ENCODE measurements at places on chromosomes 1 and 21.
A peak's percentile ranks its signal among the peaks of the same experiment; 100 is the strongest.

GRCh38 chr21:26185446-26185845 is 14.9 kb upstream of the APP start:
- no peak for DNase-seq

DNA sequence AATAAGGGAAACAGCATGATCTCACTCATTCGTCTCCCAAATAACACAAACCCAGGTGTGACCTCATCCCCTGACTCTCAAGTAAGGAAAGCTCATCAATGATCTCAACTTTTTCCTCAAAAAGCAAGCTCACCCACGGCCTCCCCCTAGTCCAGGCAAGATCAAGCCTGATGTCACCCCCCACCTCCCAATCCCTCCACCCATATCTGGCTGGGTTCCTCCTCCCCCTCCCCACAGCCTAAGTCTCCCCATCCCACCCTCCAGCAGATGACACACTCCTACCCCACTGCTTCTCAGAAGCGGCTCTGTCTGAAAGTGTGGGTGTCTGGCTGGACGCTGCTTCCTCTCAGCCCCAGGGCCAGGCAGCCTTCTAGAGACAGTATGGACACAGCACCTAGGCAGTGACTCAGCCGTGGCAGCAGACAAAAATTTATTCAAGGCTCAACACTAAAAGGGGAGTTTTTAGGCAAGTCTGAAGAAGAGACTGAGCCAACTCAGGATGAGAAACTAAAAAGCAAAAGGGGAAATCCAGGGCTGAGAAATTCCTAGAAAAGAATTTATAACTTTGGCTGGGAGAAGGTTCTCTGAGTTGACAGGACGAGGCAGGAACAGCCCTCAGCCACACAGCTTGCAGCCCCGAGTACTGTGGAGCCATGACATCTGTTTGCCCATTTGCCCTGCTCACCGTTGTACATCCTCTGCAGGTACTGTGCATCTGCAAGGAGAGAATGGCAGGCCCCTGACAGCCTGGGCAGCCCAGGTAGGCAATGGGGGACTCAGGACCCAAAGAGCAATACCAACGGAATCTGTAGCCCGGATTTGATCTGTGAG is 81.6 kb upstream of the LRRC8D start:
- DNase-seq = no peak

GRCh38 chr1:155961937-155962336 is 16.4 kb downstream of the ARHGEF2 start:
- peak; percentile 94 for DNase-seq

DNA sequence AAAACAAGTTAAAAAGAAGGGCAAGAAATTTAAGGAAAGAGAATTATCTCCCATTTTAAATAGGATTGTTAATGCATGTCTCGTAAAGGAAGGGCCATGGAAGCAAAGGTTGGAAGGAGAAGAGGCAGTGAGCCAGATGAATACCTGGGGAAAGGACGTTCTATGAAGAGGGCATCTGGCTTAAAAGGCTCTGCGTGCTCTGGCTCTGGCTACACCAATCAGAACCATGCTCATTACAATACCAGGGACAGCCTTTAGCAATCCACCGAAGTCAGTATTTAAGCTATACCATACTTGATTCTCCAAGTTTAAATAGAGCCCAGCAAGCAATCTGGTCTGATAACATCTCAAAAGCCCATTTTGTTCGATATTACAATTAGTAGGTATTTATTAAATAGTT is 58.5 kb upstream of the C1orf87 start:
- no peak for DNase-seq

DNA sequence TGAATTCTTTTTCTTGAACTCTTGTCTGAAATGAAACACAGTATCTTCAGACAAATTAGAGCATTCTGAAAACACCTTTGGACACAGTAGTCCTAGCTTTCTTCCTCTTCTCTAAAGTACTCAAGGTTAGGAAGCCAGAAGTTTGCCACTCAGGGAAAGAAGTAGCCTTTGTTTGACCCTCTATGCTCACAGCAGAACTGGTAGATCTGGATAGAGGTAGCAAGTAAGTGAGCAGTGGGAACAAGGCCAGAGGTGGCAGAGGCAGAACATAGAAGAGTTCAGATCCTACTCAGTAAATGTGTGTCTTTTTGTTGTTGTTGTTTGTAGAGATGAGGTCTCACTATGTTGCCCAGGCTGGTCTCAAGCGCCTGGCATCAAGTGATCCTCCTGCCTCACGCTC is 7.4 kb upstream of the PIGR start:
- DNase-seq = no peak

- DNase-seq = peak; percentile 53
These were observed 156.5 kb downstream of the HLX start for GRCh38 chr1:221035662-221036153.

GRCh38 chr1:221832151-221832550 is 90.3 kb upstream of the DUSP10 start:
- no peak for DNase-seq

DNA sequence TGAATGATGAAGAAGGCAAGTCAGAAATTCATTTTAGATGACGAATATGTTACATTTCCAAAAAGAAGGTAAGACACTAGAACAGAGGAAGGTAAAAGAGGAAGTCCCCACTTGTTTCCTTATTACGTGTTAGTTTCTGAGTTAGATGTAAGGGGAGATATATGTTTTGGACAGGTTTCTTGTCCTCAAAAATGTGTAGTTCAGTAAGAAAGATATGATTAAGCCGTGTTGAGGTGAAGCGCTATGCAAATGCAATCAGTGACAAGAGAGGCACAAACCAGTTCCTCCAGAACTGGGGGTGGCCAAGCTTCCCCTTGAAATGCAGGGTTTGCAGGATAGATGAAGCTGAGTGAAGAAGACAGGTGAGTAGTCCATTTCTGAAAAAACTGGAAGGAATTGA is 293.3 kb upstream of the RUNX1 start:
- no peak for DNase-seq

GRCh38 chr1:88210103-88210787 is 473.8 kb upstream of the PKN2 start:
- DNase-seq = no peak

- peak; percentile 2 for DNase-seq
These were observed 514 bp downstream of the AGL start for GRCh38 chr1:99850459-99851291.

DNA sequence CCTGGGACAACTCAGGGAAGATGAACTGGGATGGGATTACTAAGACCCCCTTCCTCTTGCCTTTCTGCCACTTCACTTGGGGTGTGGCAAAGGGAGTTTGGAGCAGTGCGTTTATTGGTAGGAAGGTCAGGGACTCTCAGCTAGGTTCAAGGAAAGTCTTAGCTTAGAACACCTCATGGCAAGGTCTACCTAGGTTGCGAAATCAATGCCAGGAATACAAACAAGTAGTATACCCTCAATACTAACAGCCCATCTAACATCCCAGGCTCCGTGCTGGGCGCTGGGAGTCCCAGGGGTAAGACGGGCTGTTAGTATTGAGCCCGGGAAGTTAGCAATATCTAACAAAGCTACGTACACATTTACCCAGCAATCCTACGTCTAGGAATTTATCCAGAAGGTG is 4.7 kb downstream of the ATP2B4 start:
- DNase-seq = no peak

DNA sequence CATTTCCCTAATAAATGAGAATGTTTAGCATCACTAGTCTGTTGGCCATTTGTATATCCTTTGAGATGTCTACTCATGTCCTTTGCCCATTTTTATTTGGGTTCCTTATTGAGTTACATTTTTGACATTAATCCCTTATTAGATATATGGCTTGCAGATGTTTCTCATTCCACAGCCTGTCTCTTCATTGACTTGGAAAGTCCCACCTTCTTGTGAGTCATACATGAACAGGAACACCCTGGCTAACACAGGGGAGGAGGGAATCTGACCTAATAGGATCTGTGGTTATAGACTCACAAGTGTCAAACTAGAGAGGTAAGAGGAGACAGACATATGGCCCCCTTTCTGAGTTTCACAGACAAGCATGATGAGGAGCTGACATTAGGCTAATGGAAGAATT is 11.5 kb downstream of the ZP4 start:
- DNase-seq = peak; percentile 23

GRCh38 chr1:33814166-33814565 is 49.7 kb upstream of the HMGB4 start:
- DNase-seq = peak; percentile 48

GRCh38 chr21:16309250-16309971 is 579.6 kb downstream of the USP25 start:
- DNase-seq = no peak

DNA sequence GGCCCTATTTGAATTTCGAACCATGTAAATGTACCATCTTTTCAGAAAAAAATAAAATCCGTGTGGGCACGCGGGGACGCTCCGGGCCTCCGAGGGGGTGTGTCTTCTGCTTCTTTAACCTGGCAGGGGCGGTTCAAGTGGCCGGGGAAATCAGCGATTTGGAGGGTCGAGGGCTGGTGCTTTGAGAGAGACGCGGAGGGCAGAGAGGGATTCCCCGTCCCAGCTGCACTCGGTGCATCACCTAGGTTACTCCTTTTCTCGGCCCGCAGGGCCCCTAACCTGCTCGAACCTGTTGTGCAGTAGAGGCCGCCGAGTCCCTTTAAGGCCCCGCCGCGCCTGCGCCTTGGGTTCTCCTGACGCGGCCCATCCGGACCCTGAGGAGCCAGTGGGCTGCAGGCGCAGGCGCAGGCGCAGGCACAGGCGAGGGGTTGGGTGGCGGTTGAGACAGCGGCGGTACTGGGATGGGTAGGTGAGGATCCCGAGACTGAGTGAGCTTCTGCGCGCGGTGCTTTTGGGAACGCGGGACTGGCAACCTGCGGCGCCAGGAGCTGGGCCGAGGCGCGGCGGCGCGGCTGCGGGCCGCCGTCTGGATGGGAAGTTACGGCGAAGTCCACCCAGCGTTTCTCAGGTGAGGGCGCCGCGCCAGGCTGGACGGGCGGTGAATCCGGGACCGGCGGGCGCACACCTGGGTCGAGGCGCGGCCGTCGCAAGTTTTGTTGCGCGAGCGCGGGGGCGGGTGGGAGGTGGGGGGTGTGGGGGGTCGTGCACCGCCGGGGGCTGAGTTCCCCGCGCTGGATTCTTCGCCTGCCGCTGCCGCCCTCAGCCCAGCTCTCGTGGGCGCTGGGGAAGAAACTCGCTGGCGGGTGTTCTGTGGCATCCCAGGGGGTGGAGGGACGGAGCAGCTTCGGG is at the start of gene NBPF3:
TSS of gene NBPF3 (plus strand) at position 417 of the 909 bp plus-strand sequence. CDS start 4,950 bp downstream, outside the sequence.
- DNase-seq = peak; percentile 84

DNA sequence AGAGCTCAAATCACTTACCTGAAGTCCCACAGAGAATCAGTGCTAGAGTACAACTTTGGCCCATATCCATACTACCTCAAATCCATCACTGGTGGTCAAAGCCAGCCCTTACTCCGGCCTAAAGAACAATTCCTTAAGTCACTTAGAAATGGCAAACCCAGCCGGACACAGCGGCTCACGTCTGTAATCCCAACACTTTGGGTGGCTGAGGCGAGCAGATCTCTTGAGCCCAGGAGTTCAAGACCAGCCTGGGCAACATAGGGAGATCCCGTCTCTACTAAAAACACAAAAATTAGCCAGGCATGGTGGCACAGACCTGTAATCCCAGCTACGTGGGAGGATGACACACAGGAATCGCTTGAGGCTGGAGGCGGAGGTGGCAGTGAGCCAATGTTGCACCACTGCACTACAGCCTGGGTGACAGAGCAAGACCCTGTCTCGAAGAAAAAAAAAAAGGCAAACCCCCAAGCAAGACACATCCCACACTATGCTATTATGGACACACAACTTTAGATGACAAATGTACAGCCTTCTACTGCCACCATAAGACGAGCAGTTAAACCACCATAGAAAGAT is 24.0 kb downstream of the NPHP4 start:
- DNase-seq = no peak

GRCh38 chr1:208601561-208601960 is 357.4 kb upstream of the PLXNA2 start:
- DNase-seq = no peak

DNA sequence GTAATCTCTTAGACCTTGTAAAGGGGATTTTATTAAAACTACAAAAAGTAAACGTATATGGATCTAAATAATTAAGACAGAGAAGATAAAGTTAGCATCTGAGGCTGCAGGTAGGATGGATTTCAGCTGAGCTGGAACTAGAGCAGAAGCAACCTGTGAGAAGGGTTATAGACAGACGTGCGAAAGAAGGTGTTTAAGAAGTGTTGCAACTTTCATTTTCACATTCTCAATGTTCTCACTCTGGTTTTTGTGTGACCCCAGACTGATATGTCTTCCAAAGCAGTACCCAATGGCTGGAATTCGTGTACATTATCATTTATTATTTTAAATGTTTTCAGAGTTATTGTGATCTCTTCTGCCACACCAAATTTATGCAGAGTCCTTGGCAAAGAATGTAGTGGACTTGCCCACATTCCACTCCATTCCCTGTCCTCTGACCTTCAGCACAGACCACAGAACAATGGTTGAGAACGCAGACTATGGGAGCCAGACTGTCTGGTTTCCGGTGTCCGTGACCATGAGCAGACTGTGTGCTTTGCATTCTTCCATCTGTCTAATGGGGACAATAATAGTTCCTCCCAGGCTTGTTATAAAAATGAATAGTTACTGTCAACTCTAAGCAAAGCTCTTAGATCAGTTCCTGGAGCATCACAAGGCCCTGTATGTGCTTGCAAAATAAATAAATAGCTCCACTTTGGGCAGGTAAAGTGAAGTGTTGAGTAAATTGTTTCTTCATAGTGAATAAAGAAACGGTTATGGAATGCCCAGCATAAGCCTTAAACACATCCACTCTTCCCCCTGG is 140.6 kb upstream of the SAMSN1 start:
- no peak for DNase-seq

- peak; percentile 74 for DNase-seq
These were observed 4.1 kb downstream of the AXDND1 start for GRCh38 chr1:179369751-179370341.

DNA sequence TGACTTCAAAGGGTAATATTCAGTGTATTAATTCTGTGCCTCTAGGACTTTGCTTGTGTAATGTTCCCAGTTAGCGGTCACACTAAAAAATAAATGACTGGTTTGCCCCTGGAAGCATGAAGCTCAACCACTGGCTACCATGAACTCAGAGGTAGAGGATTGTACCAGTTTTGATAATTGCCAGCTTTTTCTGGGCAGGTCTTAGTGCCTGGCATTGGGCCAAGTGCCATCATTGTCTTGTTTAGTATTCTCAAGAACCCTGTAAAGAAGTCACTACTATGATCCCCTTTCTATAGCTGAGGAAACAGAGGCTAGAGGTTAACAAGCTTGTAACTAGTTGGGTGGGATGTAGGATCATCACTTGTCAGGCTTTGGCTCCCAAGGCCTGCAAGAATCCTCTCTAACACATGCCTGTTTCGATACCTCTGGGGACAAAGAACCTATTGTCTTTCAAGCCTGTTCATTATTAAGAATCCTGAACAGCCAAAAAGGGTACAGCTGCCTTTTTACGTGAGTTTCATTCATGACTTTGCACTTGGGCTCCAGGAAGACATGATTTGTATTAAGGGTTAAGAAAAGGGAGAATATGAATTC is 121.9 kb upstream of the JUN start:
- no peak for DNase-seq

GRCh38 chr1:219123036-219123435 is 50.6 kb upstream of the LYPLAL1 start:
- no peak for DNase-seq

DNA sequence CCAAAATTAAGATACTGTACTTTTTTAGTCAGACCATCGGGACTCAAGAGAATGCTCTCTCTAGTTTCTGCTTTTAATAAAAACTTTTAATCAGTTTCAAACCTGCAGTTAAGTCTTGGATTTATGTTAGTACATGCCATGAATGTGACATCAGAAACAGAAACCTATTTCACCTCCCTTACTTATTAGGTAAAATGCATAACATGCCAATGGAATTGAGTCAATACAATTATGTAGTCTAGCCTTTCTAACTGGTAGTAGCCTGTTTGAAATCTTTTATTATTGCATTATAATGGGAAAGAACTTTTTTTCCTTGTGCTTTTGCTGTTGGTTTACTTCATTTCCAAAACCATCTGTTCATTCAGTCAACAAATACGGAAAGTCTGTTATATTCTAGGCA is 4.8 kb downstream of the PHACTR4 start:
- DNase-seq = no peak
